ENCODE measurements at places on chromosomes 5 and 9. TPM values are rescaled to one million over a fixed set of nuclear protein-coding genes. Genes with fewer than 3 reads are reported as not detected.

DNA sequence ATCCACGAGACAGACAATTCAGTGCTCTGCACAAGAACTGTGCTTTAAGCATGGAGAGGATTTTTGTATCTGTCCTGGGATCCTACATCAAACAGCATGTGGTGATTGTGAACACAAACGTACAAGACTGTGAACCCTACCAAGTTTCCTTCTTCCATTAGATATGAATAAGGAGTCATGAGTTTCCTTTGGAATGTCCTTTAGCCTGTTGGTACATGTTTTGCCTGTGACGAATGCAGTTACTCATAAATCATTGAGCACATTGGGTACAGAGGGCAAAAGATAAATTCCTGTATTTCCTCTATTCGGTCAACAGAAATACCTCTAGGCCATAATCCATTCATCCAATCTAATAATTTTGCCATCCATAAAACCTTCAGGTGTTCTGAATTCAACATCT, 61.5 kb downstream of the FXN start:
- no peak for DNase-seq

- peak; percentile 69 for DNase-seq
Observed at GRCh38 chr9:130172161-130172857, at the start of gene NCS1. Gene NCS1, plus strand, starts transcription at chr9:130172404. Its CDS starts 260 bp downstream, at chr9:130172664.

GRCh38 chr5:141825241-141825671, 53.0 kb downstream of the PCDH1 start:
- DNase-seq = no peak

Gene PMPCA
- 42.4 TPM for total RNA-seq

DNA sequence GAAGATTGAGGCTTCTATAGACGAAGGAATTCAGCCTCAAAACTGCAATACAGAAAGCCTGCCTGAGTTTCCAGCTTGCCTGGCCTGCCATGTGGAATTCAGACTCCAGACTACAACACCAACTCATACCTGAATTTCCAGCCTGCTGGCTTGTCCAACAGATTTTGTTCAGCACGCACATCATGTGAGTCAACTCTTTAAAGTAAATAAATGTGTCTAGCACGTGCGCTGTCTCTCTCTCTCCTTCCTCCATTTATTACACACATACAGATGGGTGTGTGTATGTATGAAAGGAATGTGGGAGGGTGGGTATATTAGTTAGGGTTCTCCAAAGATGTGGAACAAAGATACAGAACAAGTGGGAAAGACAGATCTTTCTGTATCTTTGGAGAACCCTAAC, 82.4 kb upstream of the TAS2R1 start:
- DNase-seq = no peak

DNA sequence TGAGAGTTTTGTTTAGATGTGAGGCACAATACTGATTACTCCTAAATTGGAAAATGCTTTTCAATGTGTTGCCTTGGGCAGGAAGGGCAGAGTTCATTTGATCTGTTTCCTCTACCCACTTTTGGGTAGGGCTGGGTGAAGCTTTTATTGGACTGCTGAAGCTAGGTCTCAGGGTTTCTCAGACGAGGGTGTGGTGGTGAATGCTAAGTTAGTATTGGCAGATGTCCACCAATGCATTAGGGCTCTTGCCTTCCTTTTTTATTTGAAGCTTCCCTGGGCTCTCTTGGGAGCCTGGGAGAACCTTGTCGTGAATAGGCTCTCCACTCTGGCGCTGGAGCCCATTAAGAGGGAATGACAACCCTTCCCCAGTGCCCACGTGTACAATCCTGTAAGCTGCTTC, 23.1 kb downstream of the SPTAN1 start:
- DNase-seq = no peak

GRCh38 chr5:176716320-176716719, 69.0 kb downstream of the TSPAN17 start:
- peak; percentile 14 for DNase-seq

GRCh38 chr9:21796768-21797167, 5.7 kb upstream of the MTAP start:
- peak; percentile 9 for DNase-seq

- DNase-seq = no peak
Observed at GRCh38 chr9:124205686-124206352, 51.9 kb upstream of the NEK6 start.

All from dermis microvascular lymphatic vessel endothelial cell (primary cell).